ENCODE measurements at places on chromosomes 12 and 14. TPM values are rescaled to one million over a fixed set of nuclear protein-coding genes. Genes with fewer than 3 reads are reported as not detected.
A peak's percentile ranks its signal among the peaks of the same experiment; 100 is the strongest.

PMCH gene
- total RNA-seq: 8.4 TPM

LTB4R gene
- total RNA-seq: 12.2 TPM

DNA sequence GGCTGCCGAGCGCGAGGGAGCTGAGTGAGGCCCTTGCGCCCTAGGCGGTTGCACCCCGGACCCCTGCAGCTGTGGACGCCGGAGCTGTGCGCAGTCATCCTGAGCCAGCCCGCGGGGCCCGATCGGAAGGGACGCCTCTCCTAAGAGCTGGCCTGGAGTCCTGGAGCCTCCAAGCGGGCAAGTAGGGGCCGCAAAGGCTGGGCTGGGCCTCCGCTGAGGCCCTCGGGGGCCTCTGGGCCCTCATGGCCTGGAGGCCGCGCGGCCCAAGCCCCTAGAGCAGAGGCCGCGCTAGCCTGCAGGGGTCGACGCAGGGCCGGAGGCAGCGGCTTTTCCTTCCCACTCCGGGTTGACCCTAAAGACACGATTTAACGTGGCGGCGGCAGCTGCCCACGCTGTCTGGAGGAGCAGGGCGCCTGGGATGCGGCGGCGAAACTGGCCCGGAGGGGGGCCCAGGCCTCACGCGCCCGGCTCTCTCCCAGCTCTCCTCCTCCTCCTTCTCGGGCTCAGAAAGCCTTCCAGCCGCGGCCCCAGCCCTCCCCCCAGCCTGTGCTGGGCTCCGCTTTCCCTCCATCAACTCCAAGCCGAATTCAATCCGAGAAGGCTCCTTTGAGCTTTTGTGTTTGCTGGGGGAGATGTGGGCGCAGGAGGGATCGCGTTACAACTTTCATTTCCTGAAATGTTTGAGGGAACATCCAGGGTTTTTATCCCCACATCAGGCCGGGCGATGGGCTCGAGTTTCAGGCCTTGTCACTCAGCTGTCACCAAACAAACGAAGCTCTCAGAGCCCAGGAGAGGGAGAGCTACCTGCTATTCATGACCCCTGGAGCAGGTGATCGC, 11.6 kb downstream of the SIX1 start:
- peaks cover 74% of the 10 kb centered on the region for H3K27me3 ChIP-seq
- H3K4me1 ChIP-seq: peaks cover 6% of the 10 kb centered on the region
- no peak overlapping the region for H3K4me3 ChIP-seq
- peaks cover 3% of the 10 kb centered on the region for H3K36me3 ChIP-seq
- DNase-seq: peak; percentile 55

GRCh38 chr14:86654558-86655184, 1124.7 kb downstream of the FLRT2 start:
- H3K27me3 ChIP-seq: no peaks in the 10 kb centered on the region
- H3K4me3 ChIP-seq: no peak overlapping the region
- H3K36me3 ChIP-seq: no peaks in the 10 kb centered on the region
- no peak overlapping the region for H3K27ac ChIP-seq
- no peaks in the 10 kb centered on the region for H3K4me1 ChIP-seq

GRCh38 chr12:16086942-16087341, 175.8 kb downstream of the DERA start:
- no peaks in the 10 kb centered on the region for H3K36me3 ChIP-seq
- no peak overlapping the region for H3K4me3 ChIP-seq
- no peak for DNase-seq
- H3K27me3 ChIP-seq: no peaks in the 10 kb centered on the region
- H3K27ac ChIP-seq: no peak overlapping the region

DNA sequence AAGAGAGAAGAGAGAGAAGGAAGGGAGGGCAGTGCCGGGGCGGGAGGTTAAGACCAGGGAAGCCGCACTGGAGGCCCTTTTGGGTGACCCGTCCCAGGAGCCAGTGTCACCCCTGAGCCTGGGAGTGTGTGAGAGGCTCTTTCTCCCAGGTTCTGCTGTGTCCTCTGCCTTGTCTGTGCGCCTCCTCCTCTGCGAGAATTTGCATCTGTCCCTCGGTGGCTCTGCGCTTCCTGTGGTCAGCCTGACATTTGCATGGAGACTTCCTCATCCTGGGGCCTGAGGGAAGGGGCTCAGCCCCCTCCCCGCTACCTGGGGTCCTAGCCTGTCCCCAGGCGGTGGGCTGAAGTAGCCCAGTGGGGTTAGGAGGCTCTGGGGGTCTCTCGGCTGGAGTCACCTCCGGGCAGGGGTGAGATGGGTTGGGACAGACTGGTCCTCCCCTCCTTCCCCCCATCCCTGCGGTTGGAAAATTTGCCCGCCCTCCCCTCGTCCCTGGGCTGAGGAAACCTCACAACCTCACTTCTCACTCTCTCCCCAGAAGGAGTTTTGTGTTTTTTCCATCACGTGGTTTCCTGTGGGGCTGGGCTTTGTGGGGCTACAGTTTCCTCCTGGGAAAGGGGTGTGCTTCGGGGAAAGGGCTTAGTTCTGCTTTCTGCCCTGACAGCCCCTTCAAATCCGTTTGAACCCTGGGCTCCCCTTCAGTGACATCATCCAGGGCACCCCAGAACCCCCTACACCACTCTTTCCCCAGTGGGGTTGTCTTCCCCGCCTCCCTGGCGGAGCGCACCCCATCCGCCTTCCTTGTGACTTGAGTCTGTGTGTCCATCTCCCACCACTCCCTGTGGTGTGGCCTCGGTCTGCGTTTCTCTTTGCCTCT, 2.5 kb downstream of the PTPN6 start:
- peak overlapping the region; percentile 96 for H3K4me3 ChIP-seq
- H3K36me3 ChIP-seq: peaks cover 70% of the 10 kb centered on the region
- H3K4me1 ChIP-seq: peaks cover 71% of the 10 kb centered on the region

Measured in activated CD4-positive, alpha-beta T cell treated with anti-CD3 and anti-CD28 coated beads, Interleukin-2, amount 10 ng/mL, durations not matched to agents 24 days and 14 days (primary cell).